ENCODE measurements at places on chromosomes 2 and 18. TPM values are rescaled to one million over a fixed set of nuclear protein-coding genes. Genes with fewer than 3 reads are reported as not detected.

DNA sequence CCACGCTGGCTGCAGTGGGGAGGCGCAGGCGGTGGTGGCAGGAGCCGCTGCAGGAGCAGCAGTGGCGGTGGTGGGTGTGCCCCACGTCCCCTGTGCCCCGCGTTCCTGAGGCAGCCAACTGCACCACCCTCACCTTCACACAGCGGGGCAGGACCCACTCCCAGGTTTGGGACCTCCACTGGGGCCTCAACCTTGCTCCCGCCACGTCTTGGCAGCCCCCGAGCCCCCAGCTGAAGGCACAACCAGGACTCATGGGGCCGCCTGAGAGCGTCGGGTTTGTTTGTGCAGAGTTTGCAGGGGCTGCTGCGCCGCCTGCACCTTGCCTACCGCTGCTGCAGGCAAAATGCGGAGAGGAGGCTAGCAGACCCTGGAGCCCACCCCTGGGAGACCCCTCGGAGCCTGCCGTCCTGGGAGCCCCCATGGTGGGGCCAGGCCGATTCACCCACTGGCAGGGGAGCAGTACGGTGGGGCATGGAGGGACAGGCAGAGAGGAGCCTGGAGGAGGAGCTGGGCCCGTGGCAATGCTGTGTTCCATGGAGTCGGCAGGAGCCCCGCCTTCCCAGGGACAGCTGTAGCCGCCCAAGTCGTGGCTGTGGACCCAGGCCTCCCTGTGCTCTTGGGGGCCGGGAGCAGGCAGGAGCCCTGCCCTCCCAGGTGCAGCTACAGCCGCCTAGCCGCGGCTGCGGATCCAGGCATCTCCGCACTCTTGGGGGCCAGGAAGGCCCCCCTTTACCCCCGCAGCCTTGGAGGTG is 14.7 kb upstream of the EML6 start:
- H3K4me1 ChIP-seq, result peaks cover 37% of the 10 kb centered on the region
- H3K36me3 ChIP-seq, result no peaks in the 10 kb centered on the region
- H3K27me3 ChIP-seq, result no peaks in the 10 kb centered on the region

DNA sequence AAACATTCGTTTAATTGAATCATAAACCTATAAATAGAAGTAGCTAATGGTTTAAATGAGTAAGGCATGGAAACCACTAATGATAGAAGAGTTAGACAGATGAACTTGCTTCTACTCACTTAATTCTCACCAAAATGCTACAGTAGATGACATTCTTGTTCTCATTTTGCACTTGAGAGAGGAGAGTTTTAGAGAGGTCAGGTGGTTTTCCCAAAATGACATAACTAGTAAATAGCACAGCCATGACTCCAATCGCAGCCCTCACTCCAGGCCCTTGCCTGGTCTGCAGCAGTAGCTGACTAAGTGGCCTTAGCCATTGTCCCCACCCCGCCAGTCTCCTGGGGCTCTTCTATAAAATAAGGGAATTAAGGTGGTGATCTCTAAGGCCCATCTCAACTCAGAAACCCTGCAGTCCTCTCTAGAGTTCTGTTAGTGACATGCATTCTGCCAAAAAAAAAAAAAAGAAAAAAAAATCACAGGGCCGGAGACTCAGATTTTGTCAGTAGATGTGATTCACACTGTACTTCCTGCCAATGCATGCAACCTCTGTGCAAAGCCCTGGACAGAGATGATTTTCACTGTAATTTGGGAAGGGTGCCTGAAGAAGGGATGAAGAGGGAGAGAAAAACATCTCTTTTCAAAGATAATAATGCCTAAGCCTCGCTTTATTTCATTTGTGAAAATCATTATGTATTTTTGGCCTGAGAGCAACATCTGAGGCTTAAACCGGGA is 221.8 kb downstream of the ANAPC1 start:
- H3K27ac ChIP-seq, result no peak overlapping the region
- DNase-seq, result no peak
- H3K4me1 ChIP-seq, result peaks cover 29% of the 10 kb centered on the region
- H3K4me3 ChIP-seq, result no peak overlapping the region

GRCh38 chr2:10322973-10323372 is 20.3 kb downstream of the HPCAL1 start:
- no peak overlapping the region for H3K27ac ChIP-seq
- no peaks in the 10 kb centered on the region for H3K36me3 ChIP-seq
- H3K4me1 ChIP-seq, result peaks cover 56% of the 10 kb centered on the region
- H3K4me3 ChIP-seq, result no peak overlapping the region
- H3K27me3 ChIP-seq, result no peaks in the 10 kb centered on the region
- no peak for DNase-seq

DNA sequence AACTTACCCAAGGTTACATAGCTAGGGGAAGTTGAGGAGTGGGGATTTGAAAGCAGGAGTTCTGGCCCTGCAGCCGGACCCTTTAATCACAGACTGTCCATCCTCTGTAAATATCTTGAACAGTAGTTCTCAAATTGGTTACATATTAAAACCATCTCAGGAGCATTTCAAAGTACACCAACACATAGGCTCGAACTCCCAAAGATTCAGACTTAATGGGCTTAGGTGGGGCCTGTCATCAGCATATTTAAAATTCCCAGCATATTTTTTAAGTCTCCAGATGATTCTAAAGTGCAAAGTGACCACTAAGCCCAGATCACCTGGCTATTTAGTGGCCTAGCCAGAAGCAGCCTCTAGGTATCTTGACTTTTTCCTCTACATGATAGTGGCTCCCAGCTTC is 192.2 kb downstream of the ZNF385B start:
- no peaks in the 10 kb centered on the region for H3K36me3 ChIP-seq
- no peak for DNase-seq
- no peaks in the 10 kb centered on the region for H3K27me3 ChIP-seq
- no peak overlapping the region for H3K4me3 ChIP-seq
- no peaks in the 10 kb centered on the region for H3K4me1 ChIP-seq

GRCh38 chr2:67076239-67076624 is 320.9 kb upstream of the ETAA1 start:
- H3K4me3 ChIP-seq, result no peak overlapping the region
- H3K27ac ChIP-seq, result no peak overlapping the region
- H3K36me3 ChIP-seq, result no peaks in the 10 kb centered on the region
- no peak for DNase-seq

DNA sequence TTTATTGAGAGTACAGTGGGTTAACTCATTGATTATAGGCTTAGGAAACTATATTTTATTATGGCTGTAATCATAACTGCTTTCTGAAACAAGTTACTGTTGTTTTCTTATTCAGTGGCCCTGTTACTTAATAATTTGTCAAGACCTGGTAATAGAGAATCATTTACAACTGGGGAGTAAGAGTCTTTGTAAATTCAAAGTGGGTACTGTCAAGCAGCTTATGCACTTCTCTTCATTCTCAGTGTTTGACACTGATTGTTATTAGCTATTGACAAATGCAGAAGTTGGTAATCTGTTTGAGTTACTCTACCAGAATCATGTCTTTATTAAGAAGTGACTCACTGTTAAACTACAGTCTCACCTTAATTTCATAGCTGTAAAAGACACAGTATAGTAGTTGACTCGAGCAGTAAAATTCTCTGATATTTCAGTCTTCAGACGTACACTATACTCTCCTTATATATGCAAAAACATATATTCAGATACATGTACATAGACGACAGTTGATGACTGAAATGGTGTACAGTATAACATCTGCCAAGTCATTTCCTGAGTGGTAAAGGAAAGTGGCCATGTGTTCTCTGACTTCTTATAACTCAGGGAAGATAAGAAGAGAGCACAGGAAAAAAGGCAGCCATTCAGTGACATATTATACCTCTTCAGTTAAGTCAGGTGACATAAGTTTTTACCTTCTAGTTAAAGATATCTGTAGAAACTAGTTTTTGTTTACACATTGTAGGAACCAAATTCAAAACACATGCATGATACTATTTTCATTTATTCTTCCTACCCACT is 36.0 kb upstream of the TTC27 start:
- no peaks in the 10 kb centered on the region for H3K4me1 ChIP-seq
- H3K27me3 ChIP-seq, result no peaks in the 10 kb centered on the region
- H3K4me3 ChIP-seq, result no peak overlapping the region
- no peak overlapping the region for H3K27ac ChIP-seq
- no peak for DNase-seq
- H3K36me3 ChIP-seq, result peaks cover 32% of the 10 kb centered on the region

DNA sequence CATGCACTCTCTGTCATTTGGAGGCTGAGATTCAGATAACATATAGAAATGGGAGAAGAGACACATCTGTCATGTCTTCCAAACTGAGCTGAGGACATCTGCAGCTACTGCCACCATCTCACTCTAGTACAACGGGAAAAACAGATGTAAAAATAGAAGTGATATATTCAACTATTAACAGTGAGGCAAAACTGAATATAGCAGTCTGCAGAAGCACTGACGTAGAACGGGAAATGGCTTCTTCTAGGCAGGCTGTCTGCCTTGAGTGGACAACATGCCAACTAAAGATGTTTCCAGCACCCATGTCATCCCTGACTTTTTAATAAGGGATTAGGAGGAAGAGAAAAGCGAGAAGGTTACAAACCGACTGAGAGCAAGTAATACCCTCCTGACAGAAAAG is 51.6 kb downstream of the MRPL33 start:
- 0 out of 3 replicates have a peak, but pooled peaks cover 3% of the 10 kb centered on the region for H3K36me3 ChIP-seq
- no peak overlapping the region for H3K4me3 ChIP-seq
- DNase-seq, result no peak
- H3K27ac ChIP-seq, result no peak overlapping the region
- H3K27me3 ChIP-seq, result no peaks in the 10 kb centered on the region
- H3K4me1 ChIP-seq, result no peaks in the 10 kb centered on the region

The ANKRD36B gene
- 7.4 TPM for total RNA-seq
